Small intestine (tissue), 16 donors: ENCODE measurements at places on chromosomes 5 and 9. TPM values are rescaled to one million over a fixed set of nuclear protein-coding genes. Genes with fewer than 3 reads are reported as not detected.
A peak's percentile ranks its signal among the peaks of the same experiment; 100 is the strongest.

DNA sequence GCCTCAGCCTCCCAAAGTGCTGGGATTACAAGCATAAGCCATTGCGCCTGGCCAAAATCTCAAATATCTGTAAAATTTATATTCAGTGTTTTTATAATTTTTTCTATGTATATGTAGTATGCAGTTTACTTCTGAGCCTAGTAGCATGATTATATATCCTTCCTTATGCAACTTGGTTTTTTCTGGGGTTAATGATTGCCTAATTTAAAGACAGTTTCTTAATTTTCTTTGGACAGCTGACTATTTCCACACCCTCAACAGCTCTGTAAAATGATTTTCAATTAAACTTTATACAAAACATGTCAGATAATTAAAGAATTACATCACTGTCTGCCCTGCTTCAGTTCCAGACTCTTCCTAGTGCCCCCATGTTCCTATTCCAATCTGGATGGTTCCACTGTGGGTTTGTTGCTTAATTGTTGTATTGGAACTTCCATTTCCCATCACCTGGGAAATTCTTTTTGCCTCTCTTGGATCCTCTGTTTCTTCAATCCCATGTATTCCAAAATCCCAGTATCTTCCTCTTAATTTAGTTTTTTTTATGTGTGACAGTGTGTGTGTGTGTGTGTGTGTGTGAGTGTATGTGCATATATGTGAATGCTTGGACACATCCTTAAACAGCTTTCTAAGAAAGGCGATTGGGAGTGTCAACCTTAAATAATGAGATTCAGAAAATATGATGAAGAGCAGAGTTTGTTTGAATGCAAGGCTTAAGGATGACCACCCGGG lies 53.2 kb downstream of the C5orf22 start:
- no peak overlapping the region for H3K27ac ChIP-seq
- H3K36me3 ChIP-seq: no peaks in the 10 kb centered on the region
- H3K27me3 ChIP-seq: no peaks in the 10 kb centered on the region

- H3K36me3 ChIP-seq: no peaks in the 10 kb centered on the region
- no peaks in the 10 kb centered on the region for H3K4me1 ChIP-seq
- no peak overlapping the region for H3K27ac ChIP-seq
- peak; percentile 70 for DNase-seq
These were observed 34.2 kb upstream of the MYOT start for GRCh38 chr5:137833463-137833862.

DNA sequence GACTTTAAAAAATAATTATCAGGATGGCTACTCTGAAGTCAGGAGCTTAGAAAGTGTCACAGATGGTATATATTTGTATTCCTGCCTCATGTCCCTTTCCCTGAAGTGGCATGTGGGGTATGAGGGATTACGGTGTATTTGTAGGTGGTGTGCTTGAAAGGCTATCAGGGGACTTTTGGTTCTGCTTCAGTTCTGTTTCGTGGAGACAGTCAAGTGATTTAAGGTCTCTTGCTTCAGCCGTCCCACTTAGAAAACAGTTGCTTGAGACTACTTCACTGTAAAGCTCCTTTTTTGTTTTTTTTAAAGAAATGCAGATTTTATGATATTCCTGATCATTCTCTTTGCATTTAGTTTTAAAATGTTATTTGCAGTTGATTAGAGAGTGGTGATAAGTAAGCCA lies 18.3 kb downstream of the PARP8 start:
- no peaks in the 10 kb centered on the region for H3K4me1 ChIP-seq
- no peak for DNase-seq

GRCh38 chr9:75834878-75835277 lies 55.6 kb upstream of the PCSK5 start:
- DNase-seq: peak; percentile 35
- no peak overlapping the region for H3K27ac ChIP-seq

- H3K4me1 ChIP-seq: no peaks in the 10 kb centered on the region
- H3K27me3 ChIP-seq: no peaks in the 10 kb centered on the region
- no peaks in the 10 kb centered on the region for H3K36me3 ChIP-seq
- H3K27ac ChIP-seq: no peak overlapping the region
These were observed 140.5 kb upstream of the SLC30A5 start for GRCh38 chr5:68953231-68953874.

Gene WDR5
- polyA plus RNA-seq: 14.6 TPM

DNA sequence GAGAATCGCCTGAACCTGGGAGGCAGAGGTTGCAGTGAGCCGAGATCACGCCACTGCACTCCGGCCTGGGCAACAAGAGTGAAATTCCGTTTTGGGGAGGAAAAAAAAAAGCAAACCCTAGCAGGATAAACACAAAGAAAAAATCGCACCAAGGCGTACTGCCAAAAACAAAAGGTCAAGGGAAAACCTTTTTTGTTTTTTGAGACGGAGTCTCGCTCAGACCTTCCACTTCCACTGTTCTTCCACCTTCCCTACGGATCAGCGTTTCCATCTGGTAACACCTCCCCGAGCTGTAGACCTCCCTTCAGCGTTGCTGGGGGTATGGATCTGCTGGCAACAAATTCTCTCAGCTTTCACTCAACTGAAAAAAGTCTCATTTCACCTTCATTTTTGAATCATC lies 20.1 kb upstream of the FCN2 start:
- DNase-seq: no peak
- H3K4me3 ChIP-seq: no peak overlapping the region
- H3K27me3 ChIP-seq: no peaks in the 10 kb centered on the region
- no peak overlapping the region for H3K27ac ChIP-seq
